HT-29 (cell line): ENCODE measurements at places on chromosomes 2 and 18. TPM values are rescaled to one million over a fixed set of nuclear protein-coding genes. Genes with fewer than 3 reads are reported as not detected.

- DNase-seq, result no peak
These were observed 369.5 kb upstream of the LRATD1 start for GRCh38 chr2:14263053-14263452.

GRCh38 chr18:35038881-35039491 lies 2.2 kb upstream of the MAPRE2 start:
- DNase-seq, result no peak

DNA sequence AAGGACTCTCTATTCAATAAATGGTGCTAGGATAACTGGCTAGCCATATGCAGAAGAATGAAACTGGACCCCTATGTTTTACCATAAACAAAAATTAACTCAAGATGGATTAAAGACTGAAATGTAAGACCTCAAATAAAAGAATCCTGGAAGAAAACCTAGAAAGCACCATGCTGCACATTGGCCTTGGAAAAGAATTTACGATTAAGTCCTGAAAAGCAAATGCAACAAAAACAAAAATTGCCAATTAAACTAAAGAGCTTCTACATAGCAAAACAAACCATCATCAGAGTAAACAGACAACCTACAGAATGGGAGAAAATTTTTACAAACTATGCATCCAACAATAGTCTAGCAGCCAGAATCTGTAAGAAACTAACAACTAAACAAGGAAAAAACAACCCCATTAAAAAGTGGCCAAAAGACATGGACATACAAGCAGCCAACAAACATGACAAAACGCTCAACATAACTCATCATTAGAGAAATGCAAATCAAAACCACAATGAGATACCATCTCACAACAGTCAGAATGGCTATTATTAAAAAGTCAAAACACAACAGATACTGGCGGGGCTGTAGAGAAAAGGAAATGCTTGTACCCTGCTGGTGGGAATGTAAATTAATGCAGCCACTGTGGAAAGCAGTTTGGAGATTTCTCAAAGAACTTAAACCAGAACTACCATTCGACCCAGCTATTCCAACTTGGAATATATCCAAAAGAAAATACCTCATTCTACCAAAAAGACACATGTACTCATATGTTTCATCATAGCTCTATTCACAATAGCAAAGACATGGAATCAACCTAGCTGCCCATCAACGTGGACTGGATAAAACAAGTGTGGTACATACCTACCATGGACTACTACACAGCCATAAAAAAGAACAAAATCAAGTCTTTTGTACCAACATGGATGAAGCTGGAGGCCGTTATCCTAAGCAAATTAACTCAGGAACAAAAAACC lies 30.6 kb downstream of the SEPTIN10 start:
- no peak for DNase-seq

DNA sequence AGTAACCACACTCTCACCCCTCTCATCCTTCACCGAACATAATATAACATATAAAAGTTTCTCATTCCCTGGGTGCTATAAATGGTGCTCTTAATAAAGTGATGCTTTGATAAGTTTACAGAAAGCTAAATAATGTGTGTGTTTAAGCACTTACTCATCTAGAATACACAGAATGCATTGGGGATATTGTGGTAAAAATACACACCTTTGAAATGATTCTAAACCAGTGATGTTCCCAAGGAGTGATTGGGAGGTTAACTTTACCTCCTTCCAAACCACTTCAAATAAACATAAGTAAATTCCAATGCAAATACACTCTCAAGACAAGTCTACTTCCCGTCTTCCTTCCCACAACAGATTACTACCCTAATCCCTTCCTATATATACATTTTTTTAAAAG lies 85.3 kb upstream of the TWSG1 start:
- DNase-seq, result no peak

DNA sequence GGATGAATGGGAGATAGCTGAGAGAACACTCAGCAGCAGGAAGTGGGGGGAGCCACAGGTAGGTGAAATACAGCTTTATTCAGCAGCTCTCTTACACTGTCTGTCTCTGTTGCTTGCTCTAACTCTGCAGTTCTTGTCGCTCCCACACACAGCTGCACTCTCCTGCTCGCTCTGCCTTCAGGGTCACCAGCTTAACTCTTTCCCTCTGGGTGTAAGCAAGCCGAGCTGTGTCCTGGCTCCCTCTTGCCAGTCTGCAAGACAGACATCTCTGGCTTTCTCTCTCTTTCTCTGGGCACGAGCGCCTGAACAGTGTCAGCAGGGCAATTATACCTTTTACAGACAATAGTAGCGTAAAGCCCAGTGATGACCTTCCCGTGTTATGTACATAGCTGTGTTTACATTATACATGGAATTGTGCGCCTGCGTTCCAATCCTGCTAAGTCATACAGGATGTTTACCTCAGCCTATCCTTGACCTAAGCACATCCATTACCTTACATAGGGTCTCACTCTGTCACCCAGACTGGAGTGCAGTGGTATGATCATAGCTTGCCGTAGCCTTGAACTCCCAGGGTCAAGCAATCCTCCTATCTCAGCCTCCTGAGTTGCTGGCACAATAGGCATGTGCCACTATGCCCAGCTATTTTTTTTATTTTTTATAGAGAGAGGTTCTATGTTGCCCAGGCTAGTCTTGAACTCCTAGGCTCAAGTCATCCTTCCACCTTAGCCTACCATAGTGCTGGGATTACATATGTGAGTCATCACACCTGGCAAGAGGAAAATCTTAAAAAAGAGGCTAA lies 57.8 kb upstream of the CHN1 start:
- no peak for DNase-seq

IL1B gene
- total RNA-seq, result 0.13 and 0.20 TPM in 2 replicates

NT5DC4 gene
- 1.4 and 1.6 TPM in 2 replicates for total RNA-seq
